Activated T-cell treated with anti-CD3 and anti-CD28 coated beads, Interleukin-2, amount 50 U/mL, for 4 hours (primary cell): ENCODE measurements at places on chromosomes 2 and 18.
A peak's percentile ranks its signal among the peaks of the same experiment; 100 is the strongest.

DNA sequence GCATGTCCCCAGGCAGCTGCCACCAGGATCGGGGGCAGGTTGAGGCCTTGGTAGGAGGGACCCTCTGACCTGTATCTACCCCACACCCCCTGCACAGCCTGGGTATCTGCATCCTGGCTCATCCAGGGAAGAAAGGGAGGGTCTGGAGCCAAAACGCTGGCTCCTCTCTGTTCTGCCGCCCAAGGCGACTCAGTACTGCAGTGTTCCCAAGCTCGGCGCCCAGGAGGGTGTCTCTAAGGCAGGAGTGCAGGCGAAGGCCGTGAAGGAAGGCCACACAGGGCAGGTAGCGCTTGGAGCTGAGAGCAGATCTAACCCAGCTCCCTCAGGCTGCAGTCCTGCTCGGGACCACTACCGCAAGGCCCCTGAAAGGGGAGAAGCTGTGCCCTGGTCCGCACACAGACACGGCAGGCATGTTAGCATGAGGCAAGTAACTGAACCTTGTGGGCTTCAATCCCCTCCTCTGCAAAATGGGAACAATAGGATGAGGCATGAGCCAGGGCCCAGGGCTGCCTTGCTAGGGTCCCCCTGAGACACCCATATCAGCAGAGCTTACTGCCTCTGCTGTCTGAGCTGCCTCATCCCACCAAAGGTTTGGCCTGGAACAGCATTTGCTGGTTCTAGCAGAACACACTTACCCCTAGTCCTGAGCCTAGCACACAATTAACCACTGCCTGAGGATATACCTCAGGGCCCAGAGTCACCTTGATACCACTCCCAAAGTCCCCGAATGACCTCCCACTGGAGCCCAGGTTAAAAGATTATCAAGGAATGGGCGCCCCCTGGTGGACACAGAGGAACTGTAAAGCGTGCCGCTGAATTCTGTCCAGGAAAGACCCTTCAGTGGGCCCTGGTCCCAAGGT, 6.5 kb downstream of the PTMA start:
- DNase-seq: peak; percentile 83

- DNase-seq: no peak
These were observed 86.4 kb downstream of the AP1S3 start for GRCh38 chr2:223751012-223751411.

GRCh38 chr18:36114251-36114650, 14.9 kb downstream of the SLC39A6 start:
- DNase-seq: no peak

GRCh38 chr2:237421542-237422116, 7.7 kb upstream of the COL6A3 start:
- peak; percentile 83 for DNase-seq

DNA sequence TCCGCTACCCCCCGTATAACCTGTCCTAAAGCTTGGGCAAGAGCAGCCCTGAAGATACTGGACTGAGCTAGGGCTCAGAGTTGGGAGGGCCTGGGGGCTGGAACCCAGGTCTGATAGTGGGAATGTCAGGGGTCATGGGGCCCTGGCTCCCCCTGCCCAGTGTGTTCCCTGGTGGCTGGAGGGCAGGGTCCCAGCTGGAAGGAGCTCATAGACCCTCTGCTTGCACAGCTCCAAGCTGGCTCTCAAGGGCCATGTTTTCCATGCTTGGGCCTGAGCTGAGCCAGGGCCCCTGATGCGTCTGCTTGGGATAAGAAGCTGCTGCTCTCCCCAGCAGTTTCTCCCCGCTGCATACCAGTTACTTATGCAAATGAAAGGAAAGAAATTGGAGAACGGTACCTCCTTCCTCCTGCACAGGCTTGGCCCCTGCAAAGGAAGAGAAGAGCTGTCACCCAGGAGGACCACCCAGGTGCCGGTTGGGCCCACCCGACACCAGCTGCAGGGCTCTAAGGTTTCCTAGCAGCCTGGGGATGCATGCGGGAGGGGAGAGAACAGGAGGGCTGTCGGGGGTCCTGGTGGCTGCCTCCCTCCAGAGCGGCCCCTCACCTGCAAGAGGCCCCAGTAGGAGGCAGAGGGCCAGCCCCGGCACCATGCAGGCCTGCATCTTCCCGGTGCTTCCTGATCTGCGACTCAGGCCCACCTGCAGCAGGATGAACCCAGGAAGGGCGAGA, 628 bp downstream of the OTOS start:
- DNase-seq: no peak

DNA sequence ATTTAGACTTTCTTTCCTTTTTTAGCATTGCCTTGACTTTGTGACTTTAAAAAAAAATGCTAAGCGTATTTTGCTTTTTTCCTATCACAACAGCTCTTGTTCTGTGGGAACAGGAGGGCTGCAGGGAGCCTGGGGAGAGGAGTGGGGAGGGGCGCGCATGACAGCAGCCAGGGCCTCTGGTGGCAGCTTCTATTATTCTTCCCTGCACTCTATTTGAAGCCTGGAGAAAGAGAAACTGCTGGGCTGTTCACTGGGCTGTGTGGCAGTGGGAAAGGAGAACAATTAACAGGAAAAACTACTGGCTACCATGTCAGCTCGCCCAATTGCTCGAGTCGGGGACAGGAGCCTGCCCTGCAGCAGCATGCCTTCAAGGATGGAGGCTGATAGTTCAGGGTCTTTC, 119.0 kb upstream of the ZBTB14 start:
- DNase-seq: no peak

DNA sequence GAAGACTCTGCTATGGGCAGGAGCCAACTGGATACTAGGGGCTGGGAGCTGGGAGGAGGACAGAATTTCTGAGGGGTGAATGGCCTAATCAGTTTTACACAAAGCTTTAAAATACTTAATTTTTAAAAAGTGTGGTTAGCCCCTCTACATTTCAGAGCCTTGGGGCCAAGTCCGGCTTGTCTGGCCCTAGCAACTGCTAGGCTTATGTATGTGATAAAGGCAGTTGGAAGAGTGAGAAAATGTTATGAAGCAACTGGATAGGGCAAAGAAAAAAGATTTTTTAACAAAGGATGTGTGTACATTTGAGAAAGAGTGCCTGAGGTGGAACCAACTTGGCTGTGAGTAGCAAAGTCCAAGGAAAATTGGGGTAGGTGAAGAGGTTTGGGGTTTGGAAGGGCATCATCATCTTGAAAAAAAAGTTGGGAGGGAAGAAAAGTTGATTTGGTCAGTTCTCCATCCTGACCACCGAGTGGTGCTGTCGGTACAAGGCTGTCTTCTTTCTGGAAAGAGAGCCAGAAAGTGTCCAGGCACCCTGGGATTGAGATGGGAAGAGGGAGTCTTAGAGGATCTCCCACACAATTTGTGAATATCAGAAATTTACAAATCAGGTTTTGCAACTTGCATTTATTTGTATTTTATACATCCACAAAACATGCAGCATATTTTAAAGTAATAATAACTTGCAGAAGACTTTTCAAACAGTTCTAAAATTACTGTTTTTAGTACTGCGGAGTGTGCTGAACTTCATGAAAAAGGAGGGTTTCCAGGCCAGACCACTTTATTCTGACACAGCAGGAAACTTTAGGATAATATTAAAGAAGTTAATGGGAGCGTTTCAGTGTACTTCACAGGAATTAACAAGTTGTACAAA, 10.5 kb upstream of the CDK15 start:
- no peak for DNase-seq

GRCh38 chr2:30665761-30666265, 141.4 kb downstream of the CAPN13 start:
- DNase-seq: no peak

GRCh38 chr2:178514664-178515063, 34.4 kb downstream of the PLEKHA3 start:
- no peak for DNase-seq

GRCh38 chr2:26164231-26164630, 8.7 kb upstream of the GAREM2 start:
- DNase-seq: no peak

DNA sequence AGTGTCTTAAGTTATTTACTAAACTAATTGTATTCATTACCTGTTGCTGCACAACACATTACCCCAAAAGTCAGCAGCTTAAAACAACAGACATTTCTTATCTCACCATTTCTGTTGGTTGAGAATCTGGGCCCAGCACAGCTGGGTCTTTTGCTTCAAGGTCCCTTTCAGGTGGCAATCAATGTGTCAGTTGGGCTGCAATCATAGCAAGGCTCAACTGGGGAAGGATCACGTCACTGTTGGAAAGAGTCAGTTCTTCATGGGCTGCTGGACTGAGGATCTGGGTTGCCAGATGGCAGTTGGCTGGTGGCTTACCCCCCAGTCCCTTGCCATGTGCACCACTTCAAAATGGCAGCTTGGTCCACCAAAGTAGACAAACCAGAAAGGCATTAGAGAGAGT, 261.2 kb downstream of the SUCLG1 start:
- no peak for DNase-seq

DNA sequence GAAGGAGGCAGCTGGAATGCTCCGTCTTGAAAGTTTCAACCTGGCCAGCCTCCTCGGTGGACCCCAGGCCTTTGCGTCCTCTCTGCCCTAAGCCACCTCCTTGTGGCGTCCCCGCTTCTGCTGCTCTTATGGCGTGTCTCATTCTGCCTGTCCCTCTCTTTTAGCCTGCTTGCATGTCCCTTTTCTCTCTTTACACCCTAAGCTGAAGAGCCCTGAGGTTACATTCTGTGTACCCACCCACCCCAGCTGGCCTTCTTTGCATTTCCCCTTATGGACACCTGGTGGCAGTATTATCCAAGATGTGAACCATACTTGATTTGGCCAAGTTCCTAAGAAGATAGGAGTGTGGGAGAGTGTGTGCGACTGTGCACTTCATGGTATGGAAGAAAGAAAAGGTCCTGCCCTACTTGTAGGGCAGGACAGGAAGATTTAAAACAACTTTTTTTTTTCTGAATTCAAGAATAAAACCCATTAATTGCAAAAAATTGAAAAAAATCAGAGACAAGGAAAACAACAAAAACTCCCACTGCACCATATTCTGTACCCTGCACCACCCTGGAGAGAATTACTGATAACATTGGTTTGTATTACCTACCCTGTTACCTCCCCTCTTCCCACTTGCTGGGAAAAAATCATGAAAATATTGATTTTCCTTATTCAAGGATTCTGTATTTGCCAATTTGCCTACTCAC, 77.4 kb downstream of the DYSF start:
- DNase-seq: no peak

- no peak for DNase-seq
These were observed 110.6 kb downstream of the HNRNPLL start for GRCh38 chr2:38492042-38492615.

GRCh38 chr18:77146249-77147080, 13.9 kb upstream of the MBP start:
- DNase-seq: no peak

GRCh38 chr2:221896505-221897151, 324.5 kb upstream of the EPHA4 start:
- no peak for DNase-seq

DNA sequence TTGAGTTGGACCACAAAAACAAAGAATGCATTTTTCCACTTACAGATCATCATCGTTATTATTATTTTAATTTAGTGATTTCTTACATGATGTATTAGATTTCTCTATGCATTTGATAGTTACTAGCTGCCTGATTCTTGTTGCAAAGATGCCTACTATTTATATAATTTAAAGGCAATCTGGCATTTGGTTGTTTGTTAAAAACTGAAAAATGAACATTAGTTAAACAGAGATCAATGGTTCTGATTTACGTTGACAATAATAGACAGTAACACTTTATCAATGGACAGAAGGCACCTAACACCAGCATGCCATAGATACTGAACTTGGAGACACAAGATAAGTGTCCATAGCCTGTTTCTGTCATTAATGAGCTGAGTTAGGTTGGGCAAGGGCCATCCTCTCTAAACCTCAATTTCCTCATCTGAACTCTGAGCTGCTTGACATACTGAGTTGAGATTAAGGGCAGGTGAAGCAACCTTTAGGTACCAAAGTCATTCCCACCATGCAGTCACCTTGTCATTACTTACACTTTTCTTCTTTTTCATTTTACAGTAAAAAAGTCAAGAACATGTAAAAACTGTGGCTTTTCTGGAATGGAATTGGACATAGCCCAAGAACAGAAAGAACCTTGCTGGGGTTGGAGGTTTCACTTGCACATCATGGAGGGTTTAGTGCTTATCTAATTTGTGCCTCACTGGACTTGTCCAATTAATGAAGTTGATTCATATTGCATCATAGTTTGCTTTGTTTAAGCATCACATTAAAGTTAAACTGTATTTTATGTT, 3.1 kb downstream of the CCL20 start:
- DNase-seq: no peak

- DNase-seq: no peak
These were observed 34.5 kb upstream of the RAB31 start for GRCh38 chr18:9673296-9674251.

- no peak for DNase-seq
These were observed 83.6 kb downstream of the COLEC12 start for GRCh38 chr18:416930-417329.

DNA sequence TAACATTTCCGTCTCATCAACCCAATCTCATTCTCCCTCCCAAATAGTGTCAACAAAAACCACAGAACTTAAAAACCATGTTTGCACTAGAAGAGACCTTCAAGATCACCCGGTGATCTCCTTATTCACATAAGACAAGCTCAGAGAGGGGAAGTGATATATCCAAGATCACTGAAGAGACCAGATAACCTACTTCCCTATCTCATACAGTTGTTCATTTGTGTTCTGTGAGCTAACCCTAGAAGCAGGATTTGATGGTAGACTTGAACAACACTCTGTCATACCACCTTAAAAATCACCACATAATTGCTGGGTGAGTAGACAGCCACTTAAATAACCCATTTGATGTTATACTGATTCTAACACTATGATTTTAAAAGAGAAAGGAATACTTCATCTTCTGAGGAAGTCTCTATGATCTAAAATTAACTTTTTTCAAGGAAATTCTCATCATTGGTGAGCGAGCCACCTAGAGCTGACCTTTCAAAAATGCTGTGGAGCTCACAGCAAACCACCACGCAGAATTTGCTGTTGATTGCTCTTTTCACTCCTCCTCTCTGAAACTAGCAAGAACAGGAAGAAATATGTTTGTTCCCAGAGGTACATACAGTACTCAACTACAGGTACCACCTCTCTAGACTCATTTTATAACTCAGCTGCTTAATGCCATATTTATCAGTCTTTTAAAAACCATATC, 15.1 kb downstream of the AAK1 start:
- peak; percentile 24 for DNase-seq

DNA sequence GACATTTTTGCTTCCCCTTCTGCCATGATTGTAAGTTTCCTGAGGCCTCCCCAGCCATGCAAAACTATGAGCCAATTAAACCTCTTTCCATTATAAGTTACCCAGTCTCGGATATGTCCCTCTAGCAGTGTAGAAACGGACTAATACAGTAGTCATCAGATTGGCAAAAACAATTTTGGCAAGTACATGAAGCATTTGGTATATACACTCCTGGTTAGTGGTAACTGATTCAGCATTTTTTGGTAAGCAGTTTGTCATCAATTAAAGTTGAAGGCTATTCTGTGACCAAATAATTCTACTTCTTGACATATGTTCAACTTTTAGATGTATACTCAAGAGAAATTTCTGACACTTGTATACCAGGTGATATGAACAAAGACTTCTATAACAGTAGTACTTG, 190.5 kb upstream of the STON1 start:
- DNase-seq: no peak

GRCh38 chr2:96873651-96874096, 3.8 kb upstream of the SEMA4C start:
- no peak for DNase-seq

GRCh38 chr2:149080099-149080498, 41.6 kb downstream of the LYPD6B start:
- no peak for DNase-seq
